Naive thymus-derived CD8-positive, alpha-beta T cell (primary cell): ENCODE measurements at places on chromosomes 4 and X. TPM values are rescaled to one million over a fixed set of nuclear protein-coding genes. Genes with fewer than 3 reads are reported as not detected.

DNA sequence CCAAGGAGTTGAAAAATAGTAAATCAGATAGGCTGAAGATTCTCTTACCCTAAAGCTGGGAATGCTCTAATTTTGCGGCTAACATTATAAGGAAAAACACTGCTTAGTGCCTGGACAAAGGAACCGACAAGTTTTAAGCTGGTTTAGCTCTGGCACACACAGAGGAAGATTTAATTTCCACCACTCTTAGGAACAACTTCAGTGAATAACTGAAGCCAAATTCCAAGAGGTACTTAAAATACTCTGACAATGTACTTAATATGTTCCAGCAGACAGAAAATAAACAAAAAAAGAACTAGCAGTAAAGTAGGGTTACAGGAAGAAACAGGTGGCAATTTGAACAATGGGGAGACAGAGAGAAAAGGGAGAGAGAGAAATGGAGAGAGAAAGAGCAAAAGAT lies 340.8 kb upstream of the NDST4 start:
- DNase-seq, result no peak

- no peak for DNase-seq
Observed at GRCh38 chr4:71558248-71558647, 219.4 kb downstream of the SLC4A4 start.

Gene FRAS1
- not detected for total RNA-seq

Gene SLC6A14
- not detected for total RNA-seq

Gene STARD8
- 0.14 TPM for total RNA-seq
